ENCODE measurements at places on chromosomes 1 and 21.
A peak's percentile ranks its signal among the peaks of the same experiment; 100 is the strongest.

DNA sequence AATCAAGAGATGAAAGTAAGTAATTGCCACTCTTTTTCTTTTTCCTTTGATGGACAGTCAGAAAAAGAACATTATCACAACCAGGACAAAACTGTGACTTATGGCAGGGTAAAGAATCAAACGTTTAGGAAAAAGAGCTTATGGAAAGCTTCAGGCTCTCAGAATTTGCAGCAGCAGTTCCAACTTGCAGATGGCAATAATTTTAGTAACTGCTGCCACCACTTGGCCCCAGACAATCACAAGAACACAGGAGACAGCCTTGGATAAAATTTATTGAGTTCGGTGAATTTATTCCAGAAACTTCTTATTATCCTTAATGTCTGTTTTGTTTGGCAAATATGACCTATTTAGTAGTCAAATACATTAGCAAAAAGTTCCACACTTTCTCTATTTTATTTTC lies 804.4 kb downstream of the BRINP3 start:
- no peak for ATAC-seq

DNA sequence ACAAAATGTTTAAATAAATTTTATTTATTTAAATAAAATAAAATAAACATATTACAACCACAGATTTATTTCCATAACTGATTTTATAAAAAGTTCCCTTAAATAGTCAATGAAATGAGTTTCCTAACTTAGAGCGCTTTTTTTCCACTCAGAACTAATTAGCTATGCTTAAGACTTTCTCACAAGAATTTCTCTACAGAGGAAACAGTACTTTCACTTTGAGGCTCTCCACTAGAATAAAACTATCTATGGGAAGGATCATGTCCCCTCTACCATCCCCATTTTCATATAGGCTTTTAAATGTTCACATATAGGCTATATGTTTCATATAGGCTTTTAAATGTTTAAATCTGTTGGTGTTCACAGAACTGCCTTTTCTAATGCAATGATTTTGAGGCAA lies 40.0 kb upstream of the DPH5 start:
- no peak for ATAC-seq

GRCh38 chr21:14878971-14879370 lies 185.8 kb downstream of the NRIP1 start:
- no peak for ATAC-seq

DNA sequence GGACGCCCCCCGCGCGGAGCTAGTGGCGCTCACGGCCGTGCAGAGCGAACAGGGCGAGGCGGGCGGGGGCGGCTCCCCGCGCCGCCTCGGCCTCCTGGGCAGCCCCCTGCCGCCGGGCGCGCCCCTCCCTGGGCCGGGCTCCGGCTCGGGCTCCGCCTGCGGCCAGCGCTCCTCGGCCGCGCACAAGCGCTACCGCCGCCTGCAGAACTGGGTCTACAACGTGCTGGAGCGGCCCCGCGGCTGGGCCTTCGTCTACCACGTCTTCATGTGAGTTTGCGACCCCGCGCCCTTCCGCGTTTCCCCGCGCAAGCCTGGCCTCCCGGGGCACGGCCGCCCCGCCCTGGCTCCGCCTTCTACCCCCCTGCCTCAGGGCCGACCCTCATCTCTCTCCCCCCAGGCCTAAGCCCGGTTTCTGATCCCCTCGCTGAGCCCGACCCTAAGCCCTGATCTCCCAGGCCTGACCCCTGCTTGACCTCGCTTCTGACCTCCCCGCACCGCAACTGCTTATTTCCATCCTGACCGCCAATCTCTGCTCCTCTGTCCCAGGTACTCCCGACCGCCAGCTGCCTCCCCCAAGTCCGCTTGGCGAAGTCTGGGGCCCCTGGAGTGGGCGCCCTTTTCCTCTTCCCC lies 669 bp downstream of the KCNQ4 start:
- ATAC-seq: peak; percentile 21

DNA sequence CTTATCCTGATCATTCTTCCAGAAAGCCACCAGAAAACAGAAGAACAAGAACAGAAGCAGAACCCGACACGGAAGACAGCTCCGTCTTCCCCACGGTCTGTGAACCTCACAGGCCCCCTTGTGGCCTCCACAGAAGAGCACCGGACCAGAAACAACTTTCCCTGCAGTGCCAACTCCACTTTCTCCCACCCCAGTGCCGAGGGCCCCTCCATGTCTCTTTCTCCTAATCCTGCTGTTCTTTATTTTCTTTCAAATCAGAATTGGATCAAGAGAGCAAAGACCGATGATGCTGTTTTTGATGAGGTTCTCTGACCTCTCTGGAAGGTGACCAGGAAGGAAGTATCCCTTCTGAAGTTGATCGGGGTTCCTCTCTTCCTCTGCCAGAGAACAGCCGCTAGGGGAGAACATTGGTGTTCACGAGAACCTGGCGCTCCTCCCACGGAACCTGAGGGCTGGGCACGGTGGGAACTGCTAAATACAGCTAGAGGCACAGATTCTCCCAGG lies 58.9 kb upstream of the CTTNBP2NL start:
- ATAC-seq: peak; percentile 77

- no peak for ATAC-seq
These were observed 4.1 kb upstream of the TAGLN2 start for GRCh38 chr1:159929155-159930051.

DNA sequence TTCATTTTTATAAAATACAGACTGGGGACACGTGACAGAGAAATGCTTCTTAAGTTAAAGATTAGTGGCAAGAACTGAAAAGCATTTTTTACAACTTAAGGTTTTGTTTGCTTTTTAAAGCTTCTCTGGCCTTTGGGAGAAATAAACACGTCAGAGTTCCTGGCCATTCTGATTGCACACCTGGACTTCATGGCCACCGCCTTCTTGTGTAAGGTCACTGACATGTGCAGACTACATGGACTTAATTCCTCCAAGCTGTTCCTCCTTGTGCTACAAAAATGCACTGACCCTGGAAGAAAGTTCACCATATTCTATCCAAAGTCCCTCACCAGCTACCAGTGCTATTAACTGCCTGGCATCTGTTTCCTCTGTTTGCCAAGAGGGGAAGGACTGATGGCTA lies 56.1 kb downstream of the GADD45A start:
- ATAC-seq: no peak

GRCh38 chr1:236821091-236821627 lies 26.1 kb downstream of the MTR start:
- ATAC-seq: no peak

GRCh38 chr1:166721145-166721544 lies 118.1 kb upstream of the POGK start:
- ATAC-seq: no peak

DNA sequence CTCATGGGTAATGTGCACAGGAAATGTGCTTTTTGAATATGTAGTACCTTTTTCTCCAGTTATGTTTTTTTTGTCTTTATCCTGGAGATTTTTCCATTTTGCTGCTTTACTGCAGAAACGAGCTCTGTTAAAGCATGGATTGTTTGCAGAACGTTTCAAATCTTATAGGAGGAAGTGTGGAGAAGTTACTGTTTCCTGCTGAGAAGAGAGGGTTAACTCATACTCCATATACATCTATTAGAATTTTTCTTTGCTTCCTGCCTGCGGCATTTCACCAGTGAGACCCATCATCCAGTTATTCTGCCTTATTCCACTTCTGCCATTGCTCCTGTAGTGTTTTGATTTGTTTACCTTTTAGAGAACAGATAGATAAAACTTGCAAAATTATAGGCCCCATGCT lies 2.0 kb downstream of the RPRD2 start:
- ATAC-seq: no peak

GRCh38 chr21:43600642-43601402 lies 58.5 kb downstream of the HSF2BP start:
- ATAC-seq: no peak

Measured in gastroesophageal sphincter (tissue), 4 donors.